ENCODE measurements at places on chromosomes 5 and 9.
A peak's percentile ranks its signal among the peaks of the same experiment; 100 is the strongest.

DNA sequence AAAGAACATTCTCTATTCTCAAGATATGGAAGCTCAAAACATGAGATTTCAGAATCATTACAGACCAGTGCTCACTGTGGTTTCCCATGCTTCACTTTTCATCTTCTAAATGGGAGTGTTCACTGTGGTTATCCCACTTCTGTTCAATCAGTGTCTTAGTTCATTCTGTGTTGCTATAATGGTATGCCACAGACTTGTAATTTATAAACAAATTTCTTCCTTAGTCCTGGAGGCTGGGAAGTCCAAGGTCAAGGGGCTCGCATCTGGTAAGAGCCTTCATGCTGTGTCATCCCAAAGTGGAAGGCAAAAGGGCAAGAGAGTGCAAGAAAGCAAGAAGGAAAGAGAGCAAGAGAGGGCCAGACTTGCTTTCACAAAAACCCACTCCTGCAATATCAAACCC lies 146.3 kb downstream of the TTC39B start:
- peaks cover 26% of the 10 kb centered on the region for H3K4me1 ChIP-seq
- peak overlapping the region; percentile 77 for H3K27ac ChIP-seq
- no peak for DNase-seq
- H3K4me3 ChIP-seq = no peak overlapping the region

GRCh38 chr9:132008855-132009812 lies 70.5 kb downstream of the MED27 start:
- H3K36me3 ChIP-seq = no peaks in the 10 kb centered on the region
- H3K4me1 ChIP-seq = no peaks in the 10 kb centered on the region
- no peak for DNase-seq
- no peak overlapping the region for H3K27ac ChIP-seq
- H3K27me3 ChIP-seq = no peaks in the 10 kb centered on the region

- H3K4me3 ChIP-seq = no peak overlapping the region
- DNase-seq = no peak
- H3K4me1 ChIP-seq = no peaks in the 10 kb centered on the region
- no peaks in the 10 kb centered on the region for H3K27me3 ChIP-seq
- no peak overlapping the region for H3K27ac ChIP-seq
Measured at GRCh38 chr5:112116371-112116770, 302.7 kb downstream of the EPB41L4A start.

DNA sequence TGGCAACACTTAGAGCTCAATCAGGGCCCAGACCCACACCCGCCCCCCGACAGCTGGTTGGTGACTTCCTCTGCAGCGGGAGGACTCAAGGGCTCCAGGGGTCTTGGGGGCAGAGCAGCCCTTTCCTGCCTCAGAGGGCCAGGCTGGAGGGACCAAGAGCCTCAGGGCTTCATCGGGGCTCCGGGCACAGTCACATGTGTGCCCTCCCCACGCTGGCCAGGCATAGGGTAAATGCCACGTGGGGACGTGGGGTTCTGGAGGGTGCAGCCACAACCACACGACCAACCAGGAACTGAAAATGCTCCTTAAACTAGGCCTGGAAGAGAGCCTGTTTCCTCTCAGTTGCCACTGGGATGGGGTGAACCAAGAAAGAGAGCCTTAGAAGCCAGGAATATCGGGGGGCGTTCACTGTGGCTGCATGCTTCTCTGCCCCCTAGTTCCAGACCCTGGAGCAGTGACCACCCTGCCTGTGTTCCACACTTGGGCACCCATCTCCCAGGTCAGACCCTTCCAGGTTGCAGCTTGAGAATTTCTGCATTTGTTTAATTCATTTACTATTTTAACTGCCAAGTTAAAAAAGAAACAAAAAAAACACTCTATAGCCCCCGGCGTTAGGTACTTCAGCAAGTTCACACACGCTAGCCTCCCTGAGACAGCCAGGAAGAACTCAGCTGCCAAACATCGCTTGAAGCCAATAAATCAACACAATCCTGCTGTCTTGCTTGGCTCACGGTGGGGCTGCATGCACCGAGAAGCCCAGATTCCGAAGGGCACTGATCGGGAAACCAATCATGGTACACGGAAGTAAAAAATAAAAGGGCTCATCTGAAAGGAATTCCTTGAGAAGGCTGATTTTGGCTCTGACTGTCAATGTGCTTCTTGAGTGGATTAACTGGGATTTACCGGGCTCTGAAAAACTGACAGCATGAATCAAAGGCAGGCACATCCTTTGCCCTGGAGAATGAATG lies 56.1 kb upstream of the PHYKPL start:
- DNase-seq = peak; percentile 7
- H3K4me1 ChIP-seq = no peaks in the 10 kb centered on the region
- H3K36me3 ChIP-seq = no peaks in the 10 kb centered on the region
- no peak overlapping the region for H3K4me3 ChIP-seq
- H3K27me3 ChIP-seq = peaks cover 46% of the 10 kb centered on the region
- no peak overlapping the region for H3K27ac ChIP-seq

DNA sequence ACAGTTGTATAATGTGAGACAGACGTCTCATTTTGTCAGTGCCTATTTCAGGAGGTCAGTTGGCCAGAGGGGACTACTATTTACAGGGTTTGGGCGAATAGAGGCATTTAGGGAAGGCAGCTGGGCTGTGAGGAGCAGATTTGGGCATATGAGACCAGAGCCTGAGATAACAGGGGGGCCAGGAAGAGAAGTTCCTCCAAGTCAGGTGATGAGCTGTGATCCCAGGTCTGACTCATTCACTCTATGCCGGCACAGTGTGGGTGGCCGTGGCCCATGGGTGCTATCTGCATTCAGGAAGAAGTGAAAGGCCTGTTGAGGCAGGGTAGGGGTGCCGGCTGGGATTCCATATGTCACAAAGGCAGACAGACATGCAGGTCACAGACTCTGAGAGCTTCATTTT lies 142.8 kb downstream of the PDZD2 start:
- no peak overlapping the region for H3K27ac ChIP-seq
- no peak overlapping the region for H3K4me3 ChIP-seq
- no peak for DNase-seq
- H3K4me1 ChIP-seq = peaks cover 7% of the 10 kb centered on the region
- no peaks in the 10 kb centered on the region for H3K36me3 ChIP-seq

- H3K4me3 ChIP-seq = no peak overlapping the region
- H3K4me1 ChIP-seq = peaks cover 14% of the 10 kb centered on the region
- H3K27ac ChIP-seq = no peak overlapping the region
- H3K36me3 ChIP-seq = peaks cover 42% of the 10 kb centered on the region
- no peaks in the 10 kb centered on the region for H3K27me3 ChIP-seq
Measured at GRCh38 chr5:72314571-72315172, 5.4 kb downstream of the MRPS27 start.

DNA sequence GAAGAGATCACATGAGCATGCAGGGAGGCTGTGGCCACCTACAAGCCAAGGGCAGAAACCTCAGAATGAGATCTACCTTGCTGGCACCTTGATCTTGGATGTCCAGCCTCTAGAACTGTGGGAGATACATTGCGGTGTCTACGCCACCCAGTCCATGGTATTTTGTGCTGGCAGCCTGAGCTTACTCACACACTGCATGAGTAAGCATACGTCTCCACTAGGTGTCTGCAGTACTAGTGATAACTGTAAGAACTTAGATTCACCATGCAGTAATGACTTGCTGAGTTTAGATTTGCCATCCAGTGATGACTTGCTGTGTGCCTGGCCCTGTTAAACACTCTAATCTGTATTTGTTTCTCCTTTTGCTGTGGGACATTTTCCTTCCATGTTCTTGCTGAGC lies 417.7 kb downstream of the GADD45G start:
- H3K4me3 ChIP-seq = no peak overlapping the region
- H3K27ac ChIP-seq = no peak overlapping the region
- no peaks in the 10 kb centered on the region for H3K27me3 ChIP-seq

All from tibial artery (tissue), 4 donors.